RCC 7860 (cell line): ENCODE measurements at places on chromosomes 12 and 14.

DNA sequence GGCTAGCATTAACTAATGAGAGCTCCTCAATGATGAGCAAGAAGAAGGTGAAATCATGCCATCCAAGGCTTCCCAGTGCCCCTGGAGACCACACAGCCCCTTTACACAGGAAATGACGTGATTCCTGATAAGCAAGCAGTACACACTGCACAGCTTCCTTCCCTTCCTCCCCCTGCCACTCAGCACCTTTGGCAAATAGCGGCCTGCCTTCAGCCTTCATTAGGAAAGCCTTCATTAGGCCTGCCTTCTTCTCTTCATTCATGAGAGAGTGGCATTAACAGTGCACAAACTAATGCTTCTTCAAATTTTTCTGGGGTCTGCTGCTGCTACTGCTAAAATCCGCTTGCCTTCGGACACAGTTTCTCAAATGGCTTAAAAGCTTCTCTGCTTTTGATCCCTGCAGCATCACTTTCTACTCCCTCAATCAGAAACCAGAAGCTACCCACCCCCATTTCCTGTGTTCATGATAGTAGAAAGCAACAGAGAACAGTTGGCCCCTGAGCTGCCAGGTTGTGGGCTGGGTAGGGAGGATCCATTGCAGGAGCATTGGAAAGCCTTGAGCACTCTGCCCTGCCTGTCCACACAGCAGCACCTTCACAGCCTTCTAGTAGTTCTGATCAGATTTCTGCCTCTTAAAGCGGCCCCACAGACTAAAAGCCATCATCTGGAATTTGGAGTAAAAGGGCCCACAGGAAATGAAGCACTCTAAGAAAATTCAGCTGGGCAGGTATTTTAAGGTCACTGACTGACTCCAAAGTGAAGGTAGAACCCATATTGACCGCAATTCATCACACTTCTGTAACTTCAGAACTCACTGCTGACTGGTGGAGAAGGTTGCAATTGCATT is 103.8 kb upstream of the ETV6 start:
- DNase-seq = no peak

- DNase-seq = no peak
Observed at GRCh38 chr14:60183741-60184140, 18.5 kb upstream of the DHRS7 start.

DNA sequence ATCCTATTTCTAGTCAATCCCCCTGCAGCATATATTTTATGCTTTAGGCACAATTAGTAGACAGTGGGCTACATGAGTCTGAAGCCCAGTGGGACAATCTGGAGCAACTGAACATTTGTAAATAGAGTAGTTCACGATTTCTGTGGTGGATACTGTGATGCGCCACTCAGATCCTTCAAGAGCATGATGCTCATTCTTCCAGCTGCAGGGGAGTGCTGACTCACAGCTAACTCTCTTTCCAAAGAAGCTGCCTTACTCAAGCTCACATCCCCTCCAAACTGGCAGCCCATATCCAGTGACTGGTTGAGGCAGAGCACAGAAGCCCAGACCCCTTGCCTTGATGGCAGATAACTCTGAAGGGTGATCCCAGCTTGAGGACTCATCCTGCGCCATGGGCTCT is 224.2 kb upstream of the EEA1 start:
- DNase-seq = no peak

DNA sequence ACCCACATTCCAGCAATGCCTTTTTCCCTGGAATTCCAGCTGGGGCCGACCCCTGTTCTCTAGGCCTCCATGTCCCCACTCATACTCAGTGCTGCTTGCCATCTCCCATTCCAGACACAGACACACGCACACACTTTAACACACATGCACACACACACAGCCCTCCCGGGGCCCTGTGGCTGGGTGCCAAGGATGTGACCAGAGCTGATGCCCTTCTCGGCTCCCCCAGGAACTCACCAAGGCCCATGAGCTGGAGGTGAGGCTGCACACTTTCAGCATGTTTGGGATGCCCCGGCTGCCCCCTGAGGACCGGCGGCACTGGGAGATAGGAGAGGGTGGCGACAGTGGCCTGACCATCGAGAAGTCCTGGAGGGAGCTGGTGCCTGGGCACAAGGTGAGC is 4.3 kb downstream of the PLEKHG6 start:
- no peak for DNase-seq

DNA sequence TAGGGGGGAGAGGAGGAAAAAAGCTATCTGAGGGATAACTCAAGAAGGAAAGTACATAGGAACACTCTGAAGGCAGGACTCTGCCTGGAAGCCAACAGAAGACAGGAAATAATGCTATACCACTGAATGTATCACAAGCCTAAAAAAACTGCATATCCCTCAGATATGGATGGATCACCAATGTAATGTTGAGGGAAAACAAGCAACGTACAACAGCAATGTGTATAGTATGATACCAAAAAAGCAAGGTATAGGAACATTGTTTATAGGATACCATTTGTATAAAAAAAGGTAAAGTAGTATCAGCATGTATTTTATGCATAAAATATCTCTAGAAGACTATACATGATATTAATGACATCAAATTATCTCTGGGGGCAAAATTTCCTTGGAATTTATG is 3.4 kb downstream of the GLS2 start:
- DNase-seq = no peak

GRCh38 chr12:131620520-131620919 is 90.4 kb upstream of the SFSWAP start:
- DNase-seq = no peak

DNA sequence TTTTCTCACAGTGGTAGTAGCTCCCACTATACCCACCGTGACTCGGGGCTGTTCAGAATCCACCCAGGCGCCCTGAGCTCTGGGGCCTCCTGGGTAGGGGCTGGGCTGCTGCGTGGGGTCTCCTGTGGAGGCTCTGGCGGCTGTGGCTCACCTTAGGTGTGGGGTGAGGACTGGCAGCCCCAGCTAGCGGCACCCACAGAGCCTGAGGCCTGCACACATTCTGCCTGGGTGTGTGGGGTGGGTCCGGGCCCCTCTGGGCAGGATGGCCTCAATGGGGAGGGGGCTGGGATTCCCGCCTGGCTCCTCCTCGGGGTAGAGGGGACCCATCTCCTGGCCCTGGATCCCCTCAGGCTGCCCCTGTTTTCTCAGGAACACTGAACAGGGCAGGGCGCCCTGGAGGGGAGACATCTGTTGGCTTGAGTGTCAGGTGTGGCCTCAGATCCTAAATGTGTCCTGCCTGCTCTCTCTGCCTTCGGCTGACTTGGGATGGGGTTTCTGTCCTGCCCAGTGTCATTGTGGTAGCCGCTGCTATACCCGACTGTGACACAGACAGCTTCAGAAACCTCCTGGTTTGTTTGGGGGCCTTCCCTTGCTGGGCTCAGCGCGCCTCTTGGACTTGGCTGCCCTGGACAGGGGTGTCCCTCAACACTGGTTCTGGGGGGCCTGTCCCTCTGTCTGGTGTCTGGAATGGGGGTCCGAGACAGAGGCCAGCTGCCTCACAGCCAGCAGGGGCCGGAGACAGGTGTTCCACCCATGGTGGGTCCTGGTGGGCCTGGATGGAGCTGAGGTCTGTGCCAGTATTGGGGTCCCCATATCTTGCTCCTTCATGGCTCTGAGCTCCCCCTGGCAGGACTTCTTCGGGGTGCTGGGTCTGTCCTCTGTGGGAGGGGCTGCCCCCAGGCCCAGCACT is 354.9 kb downstream of the TMEM121 start:
- no peak for DNase-seq

DNA sequence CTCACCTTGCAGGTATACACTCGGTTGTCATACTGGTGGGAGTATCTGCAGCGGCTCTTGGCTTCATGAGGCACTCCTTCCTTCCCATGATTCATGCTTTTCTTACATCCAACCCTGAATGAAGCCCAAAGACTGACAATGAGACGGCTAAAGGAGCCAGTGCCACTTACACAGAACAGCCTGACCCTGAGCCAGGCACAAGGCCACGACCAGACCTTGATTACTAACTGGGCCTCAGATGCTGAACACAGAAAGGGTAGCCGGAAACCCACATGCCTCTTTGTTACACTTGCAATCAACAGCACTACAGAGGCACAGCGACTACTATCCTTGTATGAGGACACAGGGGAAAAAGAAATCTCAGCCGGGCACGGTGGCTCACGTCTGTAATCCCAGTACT is 48.0 kb downstream of the ZFYVE1 start:
- no peak for DNase-seq

DNA sequence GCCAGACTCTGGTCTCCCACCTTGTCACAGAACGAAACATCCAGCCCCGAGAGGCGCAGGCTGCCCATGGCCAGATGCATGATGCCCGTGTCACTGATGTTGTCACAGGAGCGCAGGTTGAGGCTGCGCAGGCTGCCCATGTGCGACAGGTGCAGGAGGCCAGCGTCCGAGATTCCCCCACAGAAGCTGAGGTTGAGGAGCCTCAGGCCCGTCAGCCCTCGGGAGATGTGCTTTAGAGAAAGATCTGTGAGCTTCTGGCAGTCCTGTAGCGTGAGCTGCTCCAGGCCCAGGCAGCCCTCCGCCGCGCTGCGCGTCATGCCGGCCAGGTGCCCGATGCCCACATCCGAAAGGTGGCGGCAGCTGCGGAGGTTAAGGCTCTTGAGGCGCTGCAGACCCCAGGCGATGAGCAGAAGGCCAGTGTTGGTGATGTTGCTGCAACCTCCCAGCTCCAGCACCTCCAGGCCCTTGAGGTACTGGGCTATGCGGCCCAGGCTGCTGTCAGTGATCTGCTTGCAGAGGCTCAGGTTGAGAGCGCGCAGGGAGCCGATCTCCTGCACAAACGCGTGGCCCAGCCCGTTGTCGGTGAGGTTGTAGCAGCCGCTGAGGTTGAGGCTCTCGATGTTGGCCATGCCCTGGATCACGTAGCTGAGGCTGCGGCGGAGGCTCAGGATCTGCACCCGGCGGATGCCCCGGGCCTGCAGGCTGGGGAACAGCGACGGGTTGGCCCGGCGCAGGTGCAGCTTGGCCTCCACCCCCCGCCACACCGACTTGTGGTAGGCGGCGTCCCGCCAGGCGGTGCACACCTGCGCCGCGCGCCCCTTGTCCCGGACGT is 991 bp downstream of the FBXL14 start:
- no peak for DNase-seq

DNA sequence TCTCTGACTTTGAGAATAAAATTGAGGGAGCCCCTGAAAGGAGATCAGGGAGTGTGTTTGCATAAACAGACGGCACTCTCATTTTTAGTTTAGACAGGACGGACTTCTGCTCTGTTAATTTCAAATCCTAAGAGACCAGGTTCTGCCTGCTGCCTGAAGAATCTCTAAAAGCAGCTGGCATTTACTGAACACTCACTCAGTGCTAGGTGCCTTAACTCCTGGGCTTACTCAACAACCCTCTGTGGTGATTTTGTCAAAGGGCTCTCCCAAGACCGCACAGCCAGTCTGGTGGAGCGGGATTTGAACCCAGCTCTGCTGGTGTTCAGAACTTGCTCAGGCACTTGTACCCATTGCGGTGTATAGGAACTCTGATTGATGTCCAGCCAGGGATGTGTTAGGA is 2.2 kb downstream of the ORAI1 start:
- DNase-seq = no peak

GRCh38 chr14:97221572-97222285 is 424.5 kb downstream of the VRK1 start:
- DNase-seq = no peak

DNA sequence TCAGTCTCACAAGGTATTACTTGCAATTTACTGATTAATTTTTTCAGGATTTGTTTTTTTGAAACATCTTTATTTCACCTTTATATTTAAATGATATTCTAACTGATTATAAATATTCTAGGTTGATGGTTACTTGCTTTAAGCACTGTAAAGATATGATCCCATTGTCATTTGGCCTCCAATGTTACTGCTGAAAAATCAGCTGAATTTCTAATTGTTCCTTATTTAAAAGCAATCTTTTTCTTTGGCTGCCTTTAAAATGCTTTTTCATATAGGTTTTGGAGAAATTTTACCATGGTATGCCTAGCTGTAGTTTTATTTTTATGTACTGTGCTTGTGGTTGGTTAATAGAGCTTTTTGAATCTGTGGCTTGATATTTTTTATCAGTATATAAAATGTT is 275.6 kb upstream of the PPFIA2 start:
- no peak for DNase-seq

GRCh38 chr12:72189266-72189665 is 82.9 kb upstream of the TRHDE start:
- no peak for DNase-seq

- no peak for DNase-seq
Observed at GRCh38 chr14:91297081-91297711, 52.7 kb upstream of the GPR68 start.

- peak; percentile 66 for DNase-seq
Observed at GRCh38 chr14:61585598-61586543, 109.4 kb upstream of the HIF1A start.

DNA sequence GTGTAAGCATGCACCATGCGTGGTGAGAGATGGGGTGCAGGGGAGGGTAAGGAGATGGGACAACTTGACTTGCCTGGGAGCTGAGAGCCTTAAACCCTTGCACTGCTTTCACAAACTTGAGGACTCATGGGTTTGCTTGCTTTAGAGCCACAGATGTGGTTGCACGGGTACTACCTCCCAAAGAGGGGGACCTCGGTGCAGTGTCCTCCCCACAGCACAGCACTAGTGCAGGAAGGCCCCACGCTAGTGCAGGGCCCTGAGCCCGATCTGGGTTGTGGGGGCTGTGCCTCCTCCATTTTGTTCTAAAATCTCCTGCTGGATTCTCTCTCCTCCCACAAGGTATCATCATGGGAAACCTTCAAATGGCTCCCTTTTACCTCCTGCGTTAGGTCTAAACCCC is 11.2 kb downstream of the KRT72 start:
- DNase-seq = no peak

DNA sequence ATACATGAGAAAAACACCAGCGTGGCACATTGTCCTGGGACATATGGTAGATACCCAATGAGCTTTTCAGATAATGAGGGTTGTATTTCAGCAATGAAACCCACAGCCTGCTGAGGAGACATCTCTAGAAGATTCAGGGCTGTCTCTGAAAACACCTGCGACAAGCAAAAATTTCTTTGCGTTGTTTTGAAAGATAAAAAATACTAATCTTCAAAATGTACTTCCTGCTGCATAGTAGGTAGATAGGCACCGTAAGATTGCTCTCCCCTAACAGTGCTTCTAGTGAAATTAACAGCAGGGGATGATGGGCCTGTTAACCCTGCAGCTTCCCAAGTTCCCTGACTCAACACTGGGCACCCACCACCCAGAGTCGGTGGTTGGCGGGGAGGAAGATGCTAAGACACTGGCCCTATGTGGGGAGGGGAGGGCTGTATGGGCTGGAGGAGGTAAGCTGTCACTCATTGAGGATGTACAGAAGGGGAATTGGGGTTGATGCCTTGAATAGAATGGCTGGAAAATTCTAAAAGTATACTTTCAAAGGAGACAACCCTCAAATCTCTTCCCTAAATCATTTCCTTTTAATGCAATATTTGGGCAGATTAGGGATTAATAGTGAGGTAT is 20.0 kb downstream of the ZFP36L1 start:
- no peak for DNase-seq

DNA sequence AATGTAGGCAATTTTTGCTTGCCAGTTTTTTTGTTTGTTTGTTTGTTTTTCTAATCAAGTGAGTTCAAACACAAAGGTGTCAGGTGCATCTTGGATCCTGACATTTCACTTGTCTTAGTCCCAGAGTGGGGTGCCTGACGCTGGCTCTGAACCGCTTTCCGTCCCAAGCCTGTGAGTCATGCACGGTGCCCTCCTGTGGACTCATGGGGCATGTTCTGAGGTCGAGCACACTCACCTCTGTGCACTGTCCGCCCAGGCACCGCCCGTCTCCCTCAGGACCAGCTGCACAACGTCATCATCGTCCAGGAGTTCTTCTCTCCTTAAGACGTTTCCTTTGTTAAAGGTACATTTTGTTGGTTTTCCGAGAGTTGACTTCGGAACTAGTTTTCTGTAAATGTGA is 98.2 kb downstream of the GLT1D1 start:
- DNase-seq = no peak

- DNase-seq = peak; percentile 82
Observed at GRCh38 chr12:46473634-46474329, 101.2 kb upstream of the SLC38A2 start.
